ENCODE measurements at places on chromosomes 1 and 21.

GRCh38 chr1:116956378-116956777 is 45.2 kb upstream of the CD101 start:
- no peak for DNase-seq

GRCh38 chr21:25296252-25296651 is 311.0 kb downstream of the MRPL39 start:
- DNase-seq = no peak

- no peak for DNase-seq
These were observed 4.1 kb downstream of the PALMD start for GRCh38 chr1:99650030-99650429.

GRCh38 chr1:224502459-224503160 is 68.0 kb upstream of the WDR26 start:
- peak; percentile 95 for DNase-seq

DNA sequence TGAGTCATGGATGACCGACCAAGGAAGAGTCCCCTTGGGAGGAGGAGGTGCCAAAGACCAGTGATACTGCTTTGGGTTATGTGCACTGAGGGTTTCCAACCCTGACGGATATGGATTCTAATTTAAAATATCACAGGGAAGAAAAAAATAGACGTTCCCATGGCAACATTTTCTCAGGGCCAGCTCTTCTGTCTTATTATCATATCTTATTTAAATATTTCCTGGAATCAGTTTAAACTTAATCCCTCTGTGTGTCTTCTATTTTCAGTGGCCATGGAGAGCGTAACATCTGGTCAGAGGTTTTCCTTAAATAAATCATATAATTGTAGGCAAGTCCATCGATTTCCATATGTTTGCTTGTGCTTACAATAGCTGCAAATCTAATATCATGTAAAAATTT is 205.4 kb upstream of the FMN2 start:
- DNase-seq = no peak

DNA sequence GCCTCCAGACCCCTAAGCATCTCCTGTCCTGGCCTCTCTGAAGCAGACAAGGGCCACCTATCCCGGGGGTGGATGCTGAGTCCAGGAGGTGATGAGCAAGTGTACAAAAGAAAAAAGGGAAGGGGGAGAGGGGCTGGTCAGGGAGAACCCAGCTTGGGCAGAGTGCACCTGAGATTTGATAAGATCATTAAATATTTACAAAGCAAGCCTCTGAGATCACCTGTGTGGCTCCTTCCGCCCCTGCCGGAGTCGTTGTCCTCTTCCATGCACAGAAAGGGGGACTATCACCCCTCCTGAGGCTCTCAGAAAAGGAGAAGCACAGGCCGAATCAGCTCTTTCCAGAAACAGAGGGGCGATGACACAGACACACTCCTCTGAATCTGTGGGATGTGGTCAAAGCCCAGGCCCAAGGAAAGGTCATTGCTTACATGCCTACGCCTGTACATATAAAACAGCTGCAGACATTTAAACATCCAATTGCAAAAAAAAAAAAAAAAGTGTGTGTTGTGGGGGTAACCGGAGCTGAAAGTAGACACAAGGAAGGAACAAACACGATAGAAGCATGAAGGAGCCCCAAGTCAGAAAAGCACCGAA is 30.9 kb downstream of the PRSS38 start:
- no peak for DNase-seq

DNA sequence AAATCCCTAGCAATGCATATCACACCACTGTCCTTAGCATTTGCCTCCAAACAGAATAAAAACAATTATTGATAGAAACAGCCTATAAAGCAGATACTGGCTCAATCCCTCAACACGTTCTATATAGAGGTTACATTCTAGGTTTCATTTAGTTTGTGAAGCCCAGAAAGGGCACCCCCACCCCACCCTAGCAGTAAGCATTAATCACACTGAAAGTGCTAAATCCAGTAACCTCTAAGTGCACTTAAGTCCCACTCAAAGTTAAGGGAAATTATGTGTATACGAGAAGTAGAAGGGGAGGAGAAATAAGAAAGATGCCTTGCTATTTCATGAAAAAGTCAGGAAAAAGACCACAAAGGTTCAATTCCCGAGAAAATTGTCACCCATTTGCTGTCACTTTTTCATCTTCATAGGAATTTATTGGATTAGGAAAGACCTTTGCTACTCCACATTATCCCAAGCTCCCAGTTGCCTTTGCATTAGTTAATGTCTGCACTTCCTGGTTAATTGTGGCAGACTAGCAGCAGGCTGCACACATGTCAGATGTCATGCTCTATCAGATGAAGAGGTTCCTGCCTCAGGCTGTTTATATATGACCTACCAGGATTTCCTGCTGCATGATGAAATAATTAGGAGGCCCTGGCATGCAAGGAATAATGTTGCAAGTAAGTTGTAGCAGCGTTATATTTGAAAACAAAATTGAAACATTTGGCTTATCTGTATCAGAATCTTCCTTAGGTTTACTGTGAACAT is 54.5 kb upstream of the LHX8 start:
- DNase-seq = peak; percentile 23

- no peak for DNase-seq
These were observed at the start of gene F11R for GRCh38 chr1:161020509-161021164. F11R (minus strand) TSS chr1:161021152; CDS start chr1:161021073, 79 bp downstream.

DNA sequence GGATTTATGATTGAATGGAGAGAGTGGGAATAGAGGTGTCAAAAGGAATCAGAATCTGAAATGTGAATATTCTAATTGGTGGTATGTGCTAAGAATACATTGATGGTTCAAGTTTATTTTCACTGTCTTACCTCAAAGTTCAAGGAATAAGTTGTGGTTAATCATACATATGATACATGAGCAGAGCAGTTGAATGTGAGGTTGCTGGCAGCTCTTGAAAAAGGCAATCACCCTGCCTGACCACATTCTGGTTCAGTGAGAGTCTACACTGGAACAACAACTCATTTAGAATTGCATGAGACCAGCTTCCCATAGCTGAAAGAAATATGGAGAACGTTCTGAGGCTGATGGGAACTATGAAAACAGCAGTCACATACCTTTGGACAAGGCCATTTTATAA is 68.3 kb upstream of the ARHGAP29 start:
- no peak for DNase-seq

DNA sequence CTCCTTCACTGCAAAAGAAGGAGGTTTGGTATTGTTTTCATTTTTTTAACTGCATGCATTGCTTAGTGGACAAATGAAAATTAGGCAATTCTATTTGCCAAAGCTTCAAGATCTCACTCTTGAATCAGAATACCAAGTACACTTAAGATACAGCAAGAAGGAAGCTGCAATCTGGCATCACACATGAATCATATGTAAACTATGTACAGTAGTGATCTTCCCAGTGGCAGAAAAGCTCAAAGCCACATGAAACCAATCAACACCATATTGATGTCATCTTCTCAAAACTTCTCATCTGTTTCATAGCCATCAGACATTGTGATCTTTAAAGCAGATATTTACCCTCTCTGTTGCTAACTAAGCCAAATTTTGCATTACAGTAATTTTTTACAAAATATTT is 550.1 kb downstream of the LTN1 start:
- no peak for DNase-seq
